ENCODE measurements at places on chromosomes 3 and 15. TPM values are rescaled to one million over a fixed set of nuclear protein-coding genes. Genes with fewer than 3 reads are reported as not detected.

TMEM45A gene
- total RNA-seq, result 24.5 TPM

DNA sequence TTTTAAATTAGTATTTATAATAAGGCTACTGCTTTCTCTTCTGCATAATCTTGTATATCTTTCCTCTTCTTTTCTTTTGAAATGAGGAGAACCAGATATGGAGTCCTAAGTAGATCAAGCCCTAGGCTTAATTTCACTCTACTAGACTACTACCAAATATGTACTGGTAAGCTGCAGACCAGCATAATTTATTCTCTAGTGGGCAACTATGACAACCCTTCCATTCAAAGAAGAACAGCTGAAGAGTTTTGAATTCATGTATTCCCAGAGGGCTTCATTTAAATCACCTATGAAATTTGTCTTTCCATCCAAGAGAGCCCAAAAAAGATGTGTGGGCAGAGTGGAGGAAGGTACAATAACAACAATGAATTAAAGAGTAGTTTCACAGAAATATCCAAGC, 10.0 kb downstream of the RAD18 start:
- no peak for DNase-seq

DNA sequence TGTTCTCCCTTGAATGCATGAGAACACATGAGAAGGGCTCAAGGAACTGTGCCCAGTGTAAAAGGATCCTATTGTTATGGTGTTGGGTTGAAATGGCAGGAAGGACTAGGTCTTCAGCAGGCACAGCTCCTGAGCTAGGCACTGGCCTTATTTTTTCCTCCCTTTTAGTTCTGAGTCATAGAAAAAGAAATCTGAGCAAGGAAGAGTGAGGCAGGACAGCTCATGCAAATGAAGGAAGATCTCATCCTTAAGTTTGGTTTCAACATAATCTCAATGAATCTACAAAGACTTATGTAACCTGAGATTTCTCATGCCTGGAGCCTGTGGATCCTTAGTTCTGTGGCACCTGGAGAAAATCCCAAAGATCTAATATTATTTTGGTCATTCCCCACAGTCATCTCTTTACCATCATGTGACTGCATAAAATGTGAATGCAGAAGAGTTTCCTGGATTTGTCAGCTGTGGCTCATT, 188.6 kb upstream of the TBL1XR1 start:
- DNase-seq, result no peak

DNA sequence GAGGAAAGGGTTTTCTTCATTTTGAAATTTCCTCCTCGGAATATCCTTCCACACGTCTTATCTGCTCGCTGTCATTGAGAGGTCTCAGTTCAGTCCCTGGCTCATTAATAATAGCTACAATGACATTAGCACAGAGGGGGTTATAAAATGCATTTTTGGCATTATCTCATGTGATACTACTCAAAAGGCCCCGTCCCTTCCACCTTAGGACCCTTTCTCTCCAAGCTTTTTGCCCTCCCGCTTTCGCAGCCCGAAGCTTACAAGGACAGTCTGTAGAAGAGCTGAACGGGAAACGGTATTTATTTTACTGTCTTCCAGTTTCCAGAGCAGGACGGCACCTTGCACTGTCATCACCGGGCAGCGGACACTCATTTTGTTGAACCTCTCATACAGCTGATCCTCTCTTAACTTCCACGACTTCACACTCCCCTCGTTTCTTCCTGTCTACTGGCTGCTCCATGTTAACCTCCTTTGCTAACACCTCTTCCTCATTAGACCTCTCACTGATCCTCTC, 5.6 kb upstream of the PLEKHO2 start:
- DNase-seq, result no peak

DNA sequence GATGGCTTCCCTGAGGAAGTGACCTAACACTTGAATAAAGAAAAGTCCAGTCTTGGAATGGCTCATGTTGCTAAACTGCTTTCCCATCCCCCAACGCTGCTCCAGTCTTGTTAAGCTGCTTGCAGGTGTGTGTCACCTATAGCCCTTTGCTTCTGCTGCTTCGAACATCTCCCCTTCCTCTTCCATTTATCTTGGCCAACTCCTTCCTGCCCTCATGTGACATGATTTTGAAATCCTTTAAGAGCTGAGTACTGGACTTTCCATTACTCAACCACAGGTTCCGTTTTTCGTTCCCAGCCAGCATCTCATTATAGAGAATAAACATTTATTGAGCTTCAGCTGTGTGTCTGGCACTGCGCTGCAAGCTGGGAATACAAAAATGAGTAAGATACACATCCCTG, 1.7 kb downstream of the ATG7 start:
- DNase-seq, result no peak

DNA sequence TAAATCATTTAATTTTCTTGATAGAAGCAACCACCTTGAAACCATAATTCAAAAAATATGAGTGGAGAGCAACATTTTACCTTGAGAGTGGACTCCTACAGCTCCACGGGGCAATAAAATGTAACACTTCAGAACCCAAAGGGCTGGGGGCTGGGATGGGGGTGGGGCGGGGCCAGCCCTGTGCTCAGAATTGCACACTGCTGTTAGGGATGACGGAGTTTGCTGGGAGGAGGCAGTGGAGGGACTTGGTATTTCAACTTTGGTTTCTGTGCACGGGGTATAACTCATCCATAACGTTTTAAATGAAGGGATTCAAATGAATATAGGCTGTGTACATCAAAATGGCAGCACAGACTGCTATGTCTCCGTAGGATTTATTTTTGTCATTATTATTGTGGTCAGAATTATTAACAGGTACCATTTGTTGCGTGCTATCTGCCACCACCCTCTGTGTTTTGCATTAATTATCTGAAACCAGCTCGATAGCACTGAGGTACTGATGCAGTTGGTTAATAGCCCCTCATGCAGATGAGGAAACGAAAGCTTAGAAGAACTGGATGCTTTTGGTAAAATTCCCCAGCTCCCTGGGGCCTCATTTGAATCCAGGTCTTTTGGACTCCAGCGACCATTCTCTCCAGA, 29.4 kb upstream of the WNT5A start:
- DNase-seq, result no peak

DNA sequence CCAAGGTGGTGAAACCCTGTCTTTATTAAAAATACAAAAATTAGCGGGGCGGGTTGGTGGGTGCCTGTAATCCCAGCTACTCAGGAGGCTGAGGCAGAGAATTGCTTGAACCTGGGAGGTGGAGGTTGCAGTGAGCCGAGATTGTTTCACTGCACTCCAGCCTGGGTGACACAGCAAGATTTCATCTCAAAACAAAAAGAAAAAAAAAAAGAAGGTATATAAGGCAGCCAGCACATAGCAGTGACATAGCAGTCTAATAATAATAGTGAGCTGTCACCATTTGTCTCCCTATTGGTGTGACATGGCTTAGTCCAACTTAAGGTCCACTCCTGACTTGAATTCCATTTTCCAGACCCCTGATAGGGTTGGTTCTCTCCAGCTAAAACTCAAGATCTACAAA, 8.8 kb upstream of the LACTB start:
- DNase-seq, result no peak
